ENCODE measurements at places on chromosomes 12 and 14. TPM values are rescaled to one million over a fixed set of nuclear protein-coding genes. Genes with fewer than 3 reads are reported as not detected.

SOAT2 gene
- total RNA-seq: 0.26 TPM

TM7SF3 gene
- total RNA-seq: 138 TPM

KRT6A gene
- 0.66 TPM for total RNA-seq

SERPINA12 gene
- not detected for total RNA-seq

PIWIL1 gene
- not detected for total RNA-seq

B4GALNT1 gene
- 1.5 TPM for total RNA-seq

TCL1B gene
- not detected for total RNA-seq
